ENCODE measurements at places on chromosomes 4 and X. TPM values are rescaled to one million over a fixed set of nuclear protein-coding genes. Genes with fewer than 3 reads are reported as not detected.

The NUP62CL gene
- polyA plus RNA-seq, result not detected

The CLDN34 gene
- polyA plus RNA-seq, result not detected

The CFAP47 gene
- polyA plus RNA-seq, result not detected

The BEND4 gene
- polyA plus RNA-seq, result not detected

The IL15 gene
- polyA plus RNA-seq, result 3.0 TPM

The IL2RG gene
- polyA plus RNA-seq, result 1.6 TPM

DNA sequence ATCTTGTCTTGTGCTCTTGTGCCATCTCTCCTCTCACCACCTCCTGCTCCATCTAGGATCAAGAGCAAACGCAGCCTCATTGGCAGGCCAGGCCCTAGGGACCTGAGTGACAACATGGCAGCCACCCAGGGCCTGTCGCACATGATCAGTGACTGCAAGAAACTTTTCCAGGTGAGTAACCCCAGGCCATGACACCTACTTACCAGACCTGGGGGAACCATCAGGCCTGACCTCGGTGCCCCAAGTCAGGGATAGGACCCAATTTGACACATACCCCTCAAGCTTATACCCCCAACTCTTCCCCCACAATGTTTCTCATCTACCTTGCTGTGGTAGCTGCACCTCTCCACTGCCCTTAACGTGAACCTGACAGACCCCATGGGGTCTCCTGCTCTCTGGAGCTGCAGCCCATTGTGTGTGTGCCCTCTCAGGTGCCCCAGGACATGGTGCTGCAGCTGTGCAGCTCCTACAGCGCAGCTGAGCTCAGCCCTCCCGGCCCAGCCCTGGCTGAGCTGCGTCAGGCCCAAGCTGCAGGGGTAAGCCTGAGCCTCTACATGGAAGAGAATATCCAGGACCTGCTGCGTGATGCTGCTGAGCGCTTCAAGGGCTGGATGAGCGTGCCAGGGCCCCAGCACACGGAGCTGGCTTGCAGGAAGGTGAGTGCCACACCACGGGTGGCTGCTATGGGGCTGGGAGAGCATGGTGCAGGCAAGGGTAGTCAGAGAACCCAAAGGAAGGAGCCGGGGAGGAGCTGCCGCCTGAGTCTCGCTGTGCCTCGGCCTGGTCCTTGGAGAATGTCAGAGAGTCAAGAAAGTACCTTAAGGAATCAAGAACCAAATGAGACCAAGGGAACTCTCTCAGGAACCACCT lies 74.8 kb downstream of the STARD8 start:
- H3K4me1 ChIP-seq, result no peaks in the 10 kb centered on the region
- DNase-seq, result peak; percentile 30
- H3K36me3 ChIP-seq, result peaks cover 81% of the 10 kb centered on the region
- no peaks in the 10 kb centered on the region for H3K27me3 ChIP-seq
- H3K27ac ChIP-seq, result no peak overlapping the region

DNA sequence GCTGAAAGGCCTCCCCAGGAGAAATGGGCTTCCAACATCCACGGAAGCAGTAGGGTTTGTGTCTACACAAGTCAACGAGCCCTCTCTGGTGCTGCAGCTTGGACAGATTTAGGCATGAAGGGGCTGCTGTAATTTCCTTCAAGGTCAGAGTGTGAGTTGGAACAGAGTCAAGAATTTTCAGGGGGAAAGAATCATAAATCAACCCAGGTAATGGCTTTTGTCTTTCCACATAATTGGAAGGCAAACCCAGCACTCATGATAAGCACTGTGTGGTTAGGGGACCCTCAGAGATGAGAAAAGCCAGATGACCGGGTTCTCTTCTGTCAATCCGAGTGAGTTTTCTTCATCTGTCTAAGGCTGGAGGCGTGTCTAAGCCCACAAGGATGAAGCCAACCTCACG lies 78.6 kb upstream of the MXRA5 start:
- no peaks in the 10 kb centered on the region for H3K4me1 ChIP-seq
- no peak overlapping the region for H3K27ac ChIP-seq
- no peaks in the 10 kb centered on the region for H3K36me3 ChIP-seq
- no peak overlapping the region for H3K4me3 ChIP-seq
- H3K27me3 ChIP-seq, result no peaks in the 10 kb centered on the region
- no peak for DNase-seq

- H3K4me3 ChIP-seq, result peak overlapping the region; percentile 28
- peak; percentile 52 for DNase-seq
- no peak overlapping the region for H3K27ac ChIP-seq
- no peaks in the 10 kb centered on the region for H3K27me3 ChIP-seq
Observed at GRCh38 chrX:135295238-135295943, 13.9 kb upstream of the ETDC start.

- no peak overlapping the region for H3K27ac ChIP-seq
- H3K4me3 ChIP-seq, result peak overlapping the region; percentile 22
- peaks cover 6% of the 10 kb centered on the region for H3K27me3 ChIP-seq
Observed at GRCh38 chr4:183758061-183758757, 99.1 kb downstream of the TRAPPC11 start.

DNA sequence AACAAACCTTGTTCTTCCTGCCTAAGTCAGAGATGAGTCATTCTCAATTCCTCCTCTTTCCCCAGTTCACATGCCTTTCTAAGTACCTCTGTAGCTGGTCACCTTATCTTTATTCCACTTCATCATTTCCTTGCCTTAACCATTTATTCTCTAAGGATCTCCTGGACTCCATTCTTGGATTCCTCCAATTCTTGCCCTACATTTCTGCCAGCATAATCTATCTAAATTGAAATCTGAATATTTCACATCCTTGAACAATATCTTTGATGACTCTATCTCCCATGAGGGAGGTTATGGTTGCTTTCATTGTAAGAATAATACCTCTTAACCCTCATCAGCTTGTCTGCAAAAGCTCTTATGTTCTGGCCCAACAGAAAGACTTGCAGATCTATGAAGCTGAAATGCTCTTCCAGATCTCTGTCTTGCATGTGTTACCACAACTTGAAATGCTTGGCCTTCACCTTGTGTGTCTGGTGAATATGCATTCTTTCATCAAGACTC lies 28.6 kb upstream of the PDE5A start:
- no peak overlapping the region for H3K4me3 ChIP-seq
- H3K36me3 ChIP-seq, result no peaks in the 10 kb centered on the region
- no peaks in the 10 kb centered on the region for H3K4me1 ChIP-seq
- no peaks in the 10 kb centered on the region for H3K27me3 ChIP-seq
- DNase-seq, result no peak

- no peak overlapping the region for H3K4me3 ChIP-seq
- H3K4me1 ChIP-seq, result no peaks in the 10 kb centered on the region
- H3K27me3 ChIP-seq, result no peaks in the 10 kb centered on the region
- no peak overlapping the region for H3K27ac ChIP-seq
- H3K36me3 ChIP-seq, result no peaks in the 10 kb centered on the region
- no peak for DNase-seq
Observed at GRCh38 chr4:86356425-86357210, 3.2 kb downstream of the MAPK10 start.

DNA sequence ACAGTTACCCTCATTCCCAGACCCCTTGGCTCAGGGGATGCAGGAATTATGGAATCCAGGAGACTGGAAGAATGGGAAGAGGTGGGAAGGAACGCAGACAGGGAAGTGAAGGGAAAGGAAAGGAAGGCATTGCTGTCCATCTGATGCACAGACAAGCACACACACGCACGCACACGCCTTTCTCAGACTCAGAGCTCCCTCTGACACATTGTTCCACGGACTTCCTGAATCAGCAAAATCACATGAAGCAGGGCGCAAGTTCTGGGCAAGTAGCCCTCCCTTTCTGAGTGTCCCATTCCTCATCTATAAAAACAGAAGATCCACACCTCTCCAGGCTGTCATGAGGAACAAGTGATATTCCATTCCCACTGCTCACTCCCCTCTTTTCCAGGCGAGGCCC lies 13.2 kb downstream of the IQSEC2 start:
- H3K36me3 ChIP-seq, result no peaks in the 10 kb centered on the region
- no peak for DNase-seq

DNA sequence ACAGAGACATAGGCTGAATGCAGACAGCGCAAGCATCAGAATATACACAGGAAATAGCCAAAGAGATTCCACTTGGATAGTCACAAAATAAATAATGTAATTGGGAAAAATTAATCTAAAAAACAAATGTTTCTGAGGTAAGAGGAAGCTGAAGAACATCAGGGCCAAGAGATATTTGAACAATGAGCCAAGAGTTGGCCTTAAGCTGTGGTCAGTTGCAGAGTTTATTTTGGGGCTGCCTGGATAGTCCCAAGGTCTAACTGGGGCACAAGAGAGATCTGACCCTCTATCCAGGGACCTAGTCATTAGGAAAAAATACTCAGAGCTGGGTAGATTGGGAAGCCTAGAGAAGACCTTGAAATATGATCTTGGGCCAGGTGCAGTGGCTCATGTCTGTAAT lies 31.3 kb upstream of the FGF16 start:
- H3K4me3 ChIP-seq, result no peak overlapping the region
- H3K27me3 ChIP-seq, result no peaks in the 10 kb centered on the region
- no peak overlapping the region for H3K27ac ChIP-seq
- no peak for DNase-seq
- no peaks in the 10 kb centered on the region for H3K4me1 ChIP-seq

GRCh38 chr4:21226637-21227538 lies 526.6 kb downstream of the PACRGL start:
- no peak overlapping the region for H3K4me3 ChIP-seq
- H3K36me3 ChIP-seq, result no peaks in the 10 kb centered on the region
- no peak overlapping the region for H3K27ac ChIP-seq
- H3K27me3 ChIP-seq, result no peaks in the 10 kb centered on the region

DNA sequence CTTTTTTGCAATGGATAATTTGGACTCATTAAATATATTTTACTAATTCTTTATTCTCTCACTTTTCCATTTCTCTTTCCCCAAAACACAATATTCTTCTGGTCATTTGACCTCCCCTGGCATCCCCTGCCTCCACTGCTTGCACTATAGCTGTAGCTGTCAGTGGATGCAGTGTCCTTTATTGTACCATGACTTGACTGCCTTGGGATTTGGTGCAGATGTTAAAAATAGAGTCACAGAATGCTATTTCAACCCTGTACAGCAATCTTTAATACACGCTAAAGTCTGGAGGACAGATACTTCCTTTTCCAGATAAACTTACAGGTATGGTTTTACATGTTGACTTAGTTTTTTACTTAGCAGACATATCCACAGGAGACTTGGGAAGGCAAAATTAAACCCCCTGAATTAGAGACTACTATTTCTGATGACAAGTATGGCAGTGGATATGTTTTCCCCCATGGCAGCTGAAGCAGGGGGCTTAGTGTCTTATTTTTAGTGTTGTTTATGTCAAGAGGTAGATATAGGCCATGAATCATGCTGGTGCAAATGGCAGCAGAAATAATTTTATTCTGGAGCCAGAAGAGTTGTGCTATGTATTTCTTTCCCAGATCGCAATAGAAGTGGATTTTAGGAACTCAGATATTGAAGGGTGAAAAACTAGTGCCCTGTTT lies 461.4 kb downstream of the NAF1 start:
- peak overlapping the region; percentile 86 for H3K27ac ChIP-seq
- DNase-seq, result no peak
- no peaks in the 10 kb centered on the region for H3K36me3 ChIP-seq

DNA sequence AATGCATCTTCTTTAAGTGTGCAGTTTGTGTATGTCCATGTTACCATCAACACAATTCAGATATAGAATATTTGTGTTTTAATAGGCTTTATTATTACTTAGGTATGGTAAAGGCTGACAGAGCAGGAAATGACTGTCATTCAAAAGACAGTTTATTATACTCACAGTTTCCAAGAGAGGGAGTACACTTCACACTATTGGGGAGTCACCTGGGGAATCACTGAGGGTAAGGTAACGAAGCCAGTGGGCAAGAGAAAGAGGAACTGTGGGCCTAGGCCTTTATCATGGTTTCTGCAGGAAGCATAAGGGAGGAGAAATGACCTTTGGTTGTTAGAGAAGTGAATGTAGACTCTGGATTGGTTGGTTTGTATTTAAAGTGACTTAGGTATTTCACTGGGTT lies 235.1 kb upstream of the HCCS start:
- H3K4me1 ChIP-seq, result no peaks in the 10 kb centered on the region
- H3K27ac ChIP-seq, result no peak overlapping the region
- DNase-seq, result no peak
- no peaks in the 10 kb centered on the region for H3K27me3 ChIP-seq
- H3K36me3 ChIP-seq, result no peaks in the 10 kb centered on the region

- DNase-seq, result no peak
- no peaks in the 10 kb centered on the region for H3K36me3 ChIP-seq
- no peak overlapping the region for H3K27ac ChIP-seq
- no peaks in the 10 kb centered on the region for H3K27me3 ChIP-seq
- H3K4me3 ChIP-seq, result no peak overlapping the region
Observed at GRCh38 chr4:101066626-101067170, 280.6 kb downstream of the PPP3CA start.

DNA sequence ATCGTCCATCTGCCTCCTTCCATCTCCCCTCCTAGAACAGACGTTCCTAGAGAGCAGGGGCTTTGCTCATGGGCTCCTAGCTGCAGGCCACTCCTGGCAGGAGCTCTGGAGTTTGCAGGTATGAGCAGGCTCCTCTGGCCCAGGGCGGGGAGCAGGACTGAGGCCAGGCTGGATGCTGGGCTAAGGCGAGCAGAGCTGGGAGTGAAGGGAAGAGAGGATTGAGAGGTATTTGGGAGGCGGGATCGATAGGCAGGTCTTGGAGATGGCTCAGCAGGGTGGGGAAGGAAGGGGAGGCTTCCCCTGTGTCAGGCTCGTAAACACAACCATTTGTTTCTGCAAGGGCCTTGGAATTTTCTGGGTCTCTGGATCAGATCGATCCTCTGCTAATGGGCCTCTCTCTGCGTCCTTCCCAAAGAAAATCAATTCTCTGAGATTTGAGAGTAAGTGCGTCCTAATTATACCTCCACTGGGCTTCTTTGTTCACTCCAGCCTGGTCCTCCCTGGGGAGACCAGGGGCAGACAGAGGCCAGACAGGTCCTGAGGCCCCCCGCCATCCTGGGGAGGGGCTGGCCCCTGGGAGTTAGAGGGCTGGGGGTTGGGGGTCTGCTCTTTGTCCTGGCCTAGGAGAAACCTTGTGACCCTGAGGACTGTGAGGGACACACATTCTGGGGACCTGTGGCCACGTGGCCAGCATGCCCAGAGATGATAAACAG lies 94.8 kb upstream of the PSAPL1 start:
- no peaks in the 10 kb centered on the region for H3K27me3 ChIP-seq
- no peak overlapping the region for H3K27ac ChIP-seq

DNA sequence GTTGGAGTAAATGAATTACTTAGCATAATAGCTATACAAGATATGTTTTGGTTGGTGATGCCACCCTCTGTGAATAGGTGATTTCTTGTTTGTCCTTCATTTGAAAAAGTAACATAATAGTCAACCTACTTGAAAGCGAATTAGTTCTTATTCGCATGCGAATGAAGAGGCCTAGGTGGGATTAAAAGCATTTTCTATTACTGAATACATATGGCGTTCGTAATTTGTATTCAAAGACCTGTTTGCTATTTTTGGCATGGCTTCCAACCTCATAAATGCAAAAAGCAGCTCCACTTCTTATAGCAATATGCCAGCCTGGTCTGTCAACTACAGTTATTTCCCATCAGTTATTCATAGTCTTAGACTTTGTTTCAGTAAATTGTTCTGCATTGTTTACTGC lies 261.3 kb downstream of the TENM3 start:
- peaks cover 3% of the 10 kb centered on the region for H3K4me1 ChIP-seq
- no peak overlapping the region for H3K27ac ChIP-seq
- H3K36me3 ChIP-seq, result no peaks in the 10 kb centered on the region
- H3K4me3 ChIP-seq, result no peak overlapping the region
- DNase-seq, result no peak

All from psoas muscle (tissue), 8 donors.